Osteocyte (in vitro differentiated cells): ENCODE measurements at places on chromosomes 4 and X. TPM values are rescaled to one million over a fixed set of nuclear protein-coding genes. Genes with fewer than 3 reads are reported as not detected.

The TLR8 gene
- total RNA-seq: not detected in 2 replicates

The PAGE2 gene
- not detected in 2 replicates for total RNA-seq

The IDS gene
- 63.7 and 67.6 TPM in 2 replicates for total RNA-seq

The ADH1A gene
- not detected in 2 replicates for total RNA-seq

The BEX5 gene
- not detected in 2 replicates for total RNA-seq

The FGF5 gene
- total RNA-seq: 7.0 and 8.2 TPM in 2 replicates

The MSL3 gene
- total RNA-seq: 25.5 and 27.8 TPM in 2 replicates

The BBS12 gene
- total RNA-seq: 3.3 and 3.6 TPM in 2 replicates

The TRPC5OS gene
- total RNA-seq: not detected in 2 replicates

The GAGE2A gene
- not detected in 2 replicates for total RNA-seq

The PAK3 gene
- total RNA-seq: not detected in 2 replicates

The XG gene
- 0.76 TPM in 1 of 2 replicates, not detected in the other for total RNA-seq

The DAPP1 gene
- not detected in 2 replicates for total RNA-seq

The ARSJ gene
- 61.7 and 63.3 TPM in 2 replicates for total RNA-seq

The DRP2 gene
- total RNA-seq: 0.05 TPM in 1 of 2 replicates, not detected in the other

The SYTL5 gene
- 2.5 and 2.7 TPM in 2 replicates for total RNA-seq

The SSX4 gene
- total RNA-seq: not detected in 2 replicates

The EOLA1 gene
- total RNA-seq: 17.7 and 18.1 TPM in 2 replicates

The RBMXL3 gene
- not detected in 2 replicates for total RNA-seq

The ZFYVE28 gene
- 3.3 and 3.4 TPM in 2 replicates for total RNA-seq

The FSTL5 gene
- total RNA-seq: 0.11 TPM in 1 of 2 replicates, not detected in the other

The HGFAC gene
- 0.50 and 0.54 TPM in 2 replicates for total RNA-seq

The ATP1B4 gene
- not detected in 2 replicates for total RNA-seq

The MBNL3 gene
- total RNA-seq: 7.3 and 7.7 TPM in 2 replicates

The DDX53 gene
- not detected in 2 replicates for total RNA-seq

The UCHL1 gene
- total RNA-seq: 167 and 168 TPM in 2 replicates

The GPC4 gene
- total RNA-seq: 98.0 and 101 TPM in 2 replicates

The SPOCK3 gene
- total RNA-seq: not detected in 2 replicates

The ARMCX6 gene
- 73.5 and 77.9 TPM in 2 replicates for total RNA-seq
